ENCODE measurements at places on chromosomes 2 and 18. TPM values are rescaled to one million over a fixed set of nuclear protein-coding genes. Genes with fewer than 3 reads are reported as not detected.

DNA sequence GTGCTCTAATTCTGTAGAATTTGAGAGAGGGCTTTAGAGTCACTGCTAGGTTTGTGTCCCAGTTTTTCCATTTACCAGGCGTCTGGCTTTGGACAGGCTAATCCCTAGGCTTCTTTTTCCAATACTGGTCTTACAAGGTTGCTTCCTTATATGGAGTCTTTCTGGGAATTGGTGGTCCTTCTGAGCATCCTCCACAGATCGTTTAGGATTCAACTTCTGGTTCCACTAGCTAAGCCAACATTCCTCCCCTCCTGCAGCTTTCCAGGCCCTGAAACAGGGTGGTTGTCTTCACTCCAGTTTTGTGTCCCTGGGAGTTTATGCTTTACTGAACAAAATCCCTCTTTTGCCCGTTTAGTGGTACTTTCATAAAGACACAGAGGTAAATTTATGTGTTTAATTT is 170.6 kb downstream of the CERS6 start:
- no peak for DNase-seq

DNA sequence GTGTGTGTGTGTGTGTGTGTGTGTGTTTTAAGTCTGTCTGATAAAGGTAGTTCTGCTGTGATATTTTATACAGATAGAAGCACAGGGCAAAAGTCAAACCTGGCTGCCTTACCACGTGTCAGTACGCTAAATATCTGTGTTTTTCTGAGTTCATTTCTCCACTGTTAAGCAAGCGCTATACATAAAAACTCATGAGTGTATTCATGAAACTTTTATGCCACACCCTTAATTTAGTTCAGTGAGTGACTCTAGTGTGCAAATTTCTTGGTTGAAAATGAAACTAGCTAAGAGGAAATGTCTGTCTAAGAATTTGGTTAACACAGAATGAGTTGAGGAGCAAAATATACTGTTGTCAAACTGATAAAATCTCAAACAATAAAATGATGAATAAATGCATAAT is 11.2 kb downstream of the CASP10 start:
- DNase-seq: no peak

DNA sequence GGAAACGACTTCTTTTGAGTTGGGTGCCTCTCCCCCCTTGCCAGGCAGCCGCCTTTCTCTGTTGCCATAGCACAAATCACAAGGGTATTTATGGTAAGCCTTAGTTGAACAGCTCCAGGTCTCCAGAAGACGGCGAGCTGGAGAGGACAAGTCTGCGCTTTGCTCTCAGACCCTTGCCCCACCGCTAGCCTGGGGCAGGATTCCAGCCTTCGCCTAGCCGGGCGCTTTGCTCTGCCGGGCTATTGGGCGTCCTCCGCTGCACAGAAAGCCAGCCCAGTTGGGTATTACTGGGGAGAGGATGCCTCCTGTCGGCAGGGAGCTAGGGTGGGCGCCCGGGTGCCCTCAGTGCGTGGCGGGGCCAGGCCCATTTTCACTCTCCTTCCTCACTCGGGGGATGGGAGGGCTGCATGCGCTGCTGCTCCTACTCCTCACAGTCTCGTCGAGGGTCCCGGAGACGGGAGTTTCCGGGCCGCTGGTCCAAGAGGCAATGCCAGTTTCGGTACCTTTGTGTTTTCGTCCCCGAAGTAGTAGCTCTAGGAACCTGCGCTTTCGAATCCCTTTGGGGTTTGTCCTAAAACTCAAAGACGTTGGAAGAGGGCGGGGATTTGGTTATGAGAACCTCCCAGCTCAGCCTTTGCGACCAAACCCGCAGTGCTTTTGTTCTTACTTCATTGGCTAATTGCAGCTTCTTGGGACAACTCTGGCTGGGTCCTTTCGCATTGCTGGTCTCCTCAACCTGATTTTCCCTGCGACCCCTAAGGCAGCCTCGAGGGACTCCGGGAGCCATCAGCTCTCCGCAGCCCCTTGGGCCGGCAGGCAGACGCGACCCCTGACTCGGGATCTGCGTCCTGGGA is 3.6 kb upstream of the DLX2 start:
- peak; percentile 81 for DNase-seq

DNA sequence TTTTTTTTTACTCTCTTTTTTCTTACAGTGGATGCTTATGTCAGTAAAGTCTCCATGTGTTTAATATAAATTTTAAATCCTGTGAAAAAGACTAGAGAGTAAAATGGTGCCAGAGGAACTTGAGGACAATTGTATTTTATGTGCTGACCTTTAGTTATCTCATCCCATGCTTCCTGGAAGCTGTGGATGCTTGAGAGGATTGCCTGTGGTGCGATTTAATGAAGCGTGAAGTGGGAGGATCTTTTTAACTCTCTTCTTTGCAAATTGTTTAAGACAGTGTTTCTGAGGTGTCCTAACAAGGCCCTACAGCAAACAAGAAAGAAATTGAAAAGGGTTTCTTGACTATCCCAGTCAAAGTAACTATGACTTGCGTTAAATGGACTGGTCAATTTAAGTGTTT is 84.2 kb downstream of the DTNA start:
- DNase-seq: no peak

GRCh38 chr2:11031876-11032275 is 120.1 kb downstream of the KCNF1 start:
- no peak for DNase-seq

DNA sequence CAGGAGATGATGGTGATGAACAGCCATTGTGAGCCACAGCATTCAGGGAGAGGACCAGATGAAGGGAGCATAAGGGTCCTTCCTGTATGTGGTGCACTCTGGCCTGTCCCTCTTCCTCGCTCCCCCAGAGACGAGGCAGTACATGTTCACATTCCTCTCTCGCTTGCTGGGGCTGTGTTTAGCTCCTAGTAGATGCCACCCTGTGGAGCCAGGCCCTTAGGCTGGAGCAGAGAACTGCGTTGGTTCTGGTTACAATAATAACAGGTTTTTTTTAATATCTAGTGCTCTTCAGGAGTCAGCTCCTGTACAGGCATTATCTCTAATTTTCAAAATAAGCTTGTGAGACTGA is 171.1 kb upstream of the MYT1L start:
- DNase-seq: no peak

DNA sequence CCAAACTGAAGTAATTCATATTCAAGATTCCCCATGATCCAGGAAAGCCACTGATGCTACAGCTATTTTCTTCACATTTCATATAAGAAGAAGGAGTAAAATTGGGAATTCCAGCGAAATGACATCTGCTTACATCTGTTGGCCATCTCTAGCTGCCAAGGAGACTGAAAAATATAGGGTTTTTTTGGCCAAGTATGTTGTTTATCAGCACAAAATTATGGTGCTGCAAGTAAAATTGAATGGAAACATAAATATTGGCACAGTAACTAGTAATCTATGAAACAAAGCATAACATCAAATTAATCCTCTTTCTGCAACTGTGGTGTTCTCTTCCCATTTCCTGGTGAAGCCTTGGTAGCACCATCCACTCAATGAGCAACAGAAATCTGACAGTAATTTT is 649.5 kb upstream of the ZNF804A start:
- DNase-seq: no peak

- DNase-seq: no peak
Measured at GRCh38 chr2:70828115-70828514, 7.5 kb downstream of the CD207 start.

GRCh38 chr2:197399887-197400540 is 34.8 kb downstream of the SF3B1 start:
- DNase-seq: no peak

- DNase-seq: no peak
Measured at GRCh38 chr2:104402825-104403224, 451.1 kb upstream of the POU3F3 start.

- DNase-seq: peak; percentile 84
Measured at GRCh38 chr2:118242216-118242615, 153.9 kb downstream of the INSIG2 start.

DNA sequence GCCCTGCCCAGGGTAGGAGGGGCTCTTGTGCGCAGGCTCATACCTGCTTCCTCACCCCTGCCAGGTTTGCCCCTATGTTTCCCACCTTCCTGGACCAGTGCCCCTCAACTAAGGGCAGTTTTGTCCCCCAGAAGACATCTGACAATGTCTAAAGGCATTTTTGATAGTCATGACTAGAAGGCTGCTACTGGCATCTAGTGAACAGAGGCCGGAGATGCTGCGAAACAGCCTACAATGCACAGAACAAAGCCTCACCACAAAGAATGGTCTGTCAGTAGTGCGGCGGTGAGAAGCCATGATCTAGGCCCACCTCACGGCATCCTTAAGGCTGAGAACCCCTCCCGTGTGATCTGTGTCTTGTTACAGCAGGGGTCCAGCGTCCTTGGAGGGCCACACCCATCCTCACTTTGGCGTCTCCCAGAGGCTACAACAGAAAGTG is 96.0 kb downstream of the TMEM17 start:
- peak; percentile 9 for DNase-seq

- DNase-seq: no peak
Measured at GRCh38 chr2:27445155-27445554, 3.0 kb downstream of the KRTCAP3 start.

DNA sequence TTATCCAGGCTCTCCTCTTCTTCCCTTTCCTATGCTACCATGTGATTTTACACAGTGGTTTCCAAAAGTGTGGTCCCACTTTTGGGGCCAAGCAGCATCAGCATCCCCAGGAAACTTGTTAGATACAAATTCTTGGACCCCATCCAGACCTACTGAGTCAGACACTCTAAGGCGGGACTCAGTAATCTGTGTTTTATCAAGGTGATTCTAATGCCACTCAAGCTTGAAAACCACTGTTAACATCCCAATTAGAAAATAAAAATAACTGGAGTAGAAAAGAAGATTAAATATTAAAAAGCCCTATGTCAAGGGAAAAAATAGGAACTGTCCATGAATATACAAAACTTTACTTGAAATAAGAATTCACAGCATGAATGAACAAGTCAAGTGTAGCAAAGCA is 10.8 kb downstream of the DSG2 start:
- DNase-seq: no peak

DNA sequence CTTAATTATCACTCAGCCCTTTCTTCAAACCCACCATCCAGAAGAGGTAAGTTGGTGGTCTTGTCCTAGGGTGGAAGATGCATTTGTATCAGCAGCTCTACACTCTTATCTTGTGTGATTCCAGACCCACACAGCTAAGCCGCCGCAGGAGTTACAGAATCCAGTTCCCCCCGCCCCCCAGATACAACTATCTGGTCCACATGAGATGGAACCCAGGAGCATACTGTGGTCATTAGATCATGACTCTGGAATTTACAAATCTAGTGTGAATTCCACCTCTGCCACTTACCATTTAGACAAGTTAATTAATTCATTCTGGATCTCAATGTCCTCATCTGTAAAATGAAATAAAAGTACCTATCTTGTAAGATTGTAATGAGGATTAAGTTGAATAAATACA is 486.4 kb downstream of the BCL11A start:
- DNase-seq: no peak

GRCh38 chr2:54570925-54571694 is 115.0 kb downstream of the SPTBN1 start:
- peak; percentile 95 for DNase-seq

GRCh38 chr2:69163109-69163508 is 150.1 kb downstream of the ANTXR1 start:
- peak; percentile 93 for DNase-seq

- DNase-seq: no peak
Measured at GRCh38 chr18:9150121-9150520, 13.5 kb downstream of the ANKRD12 start.

- no peak for DNase-seq
Measured at GRCh38 chr2:161424394-161424769, 8.3 kb downstream of the TBR1 start.

DNA sequence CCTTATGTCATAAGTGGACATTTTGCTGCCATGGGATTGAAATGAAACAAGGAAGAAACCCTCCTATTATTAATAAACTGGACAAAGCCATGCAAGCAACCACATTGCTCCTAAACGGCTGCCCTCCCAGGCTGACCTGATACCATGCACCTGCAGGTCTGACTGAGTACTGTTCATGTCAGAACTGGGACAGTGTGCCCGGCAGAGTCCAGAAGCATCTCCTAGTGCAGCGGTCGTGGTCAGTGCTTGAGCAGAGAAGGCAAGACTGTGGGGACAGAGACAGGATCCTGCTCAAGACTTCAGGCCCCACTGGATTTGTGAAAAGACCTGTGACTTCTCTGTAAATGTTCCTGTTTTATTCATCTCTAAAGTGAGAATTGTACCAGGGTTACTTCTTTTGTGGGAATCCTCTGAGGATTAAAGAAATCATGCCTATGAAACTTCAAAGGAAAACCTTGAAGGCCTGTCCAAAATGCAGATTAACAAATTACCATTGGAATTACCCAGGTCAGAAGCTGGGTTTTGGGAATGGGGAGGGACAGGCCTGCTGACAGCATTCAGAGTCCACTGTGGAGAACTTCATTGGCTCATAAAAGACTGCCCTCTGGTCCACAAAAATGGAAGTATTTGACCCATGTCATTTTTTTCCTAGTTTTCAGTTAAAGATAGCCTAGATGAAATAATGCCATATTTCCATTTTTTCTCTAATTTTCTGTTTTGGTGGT is 13.9 kb downstream of the RNF144A start:
- DNase-seq: no peak

- no peak for DNase-seq
Measured at GRCh38 chr18:2719040-2719439, 63.5 kb downstream of the SMCHD1 start.

DNA sequence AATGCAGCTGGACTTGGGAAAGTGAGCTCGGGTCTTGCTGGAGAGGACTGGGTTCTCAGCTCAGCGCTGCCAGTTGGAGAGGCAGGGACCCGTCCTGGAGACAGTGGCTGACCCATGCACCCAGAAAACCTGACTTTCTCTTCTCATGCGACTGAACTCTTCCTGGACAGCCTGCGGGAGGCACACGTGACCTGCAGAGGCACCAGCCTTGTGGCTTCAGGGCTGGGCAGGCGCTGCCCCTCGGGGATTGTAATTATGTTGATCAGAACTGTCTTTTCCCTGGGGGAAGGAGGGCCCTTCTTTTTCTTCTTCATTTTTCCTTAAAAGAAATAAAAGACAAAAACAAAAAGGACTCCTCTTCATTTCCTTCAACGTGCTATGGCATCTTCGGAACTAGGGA is 198.1 kb downstream of the VAPA start:
- DNase-seq: no peak

GRCh38 chr2:240310201-240310600 is 125.3 kb upstream of the GPC1 start:
- DNase-seq: no peak

Gene CROCC2
- 0.12 TPM for total RNA-seq

Gene ITGA4
- total RNA-seq: 78.1 TPM

Gene CTDP1
- 8.3 TPM for total RNA-seq

Gene NEURL3
- total RNA-seq: 0.48 TPM

Gene STAMBP
- 39.6 TPM for total RNA-seq

Gene C2orf15
- total RNA-seq: 0.24 TPM

Data from RPMI7951 (cell line).